ENCODE measurements at places on chromosomes 6 and 20.

DNA sequence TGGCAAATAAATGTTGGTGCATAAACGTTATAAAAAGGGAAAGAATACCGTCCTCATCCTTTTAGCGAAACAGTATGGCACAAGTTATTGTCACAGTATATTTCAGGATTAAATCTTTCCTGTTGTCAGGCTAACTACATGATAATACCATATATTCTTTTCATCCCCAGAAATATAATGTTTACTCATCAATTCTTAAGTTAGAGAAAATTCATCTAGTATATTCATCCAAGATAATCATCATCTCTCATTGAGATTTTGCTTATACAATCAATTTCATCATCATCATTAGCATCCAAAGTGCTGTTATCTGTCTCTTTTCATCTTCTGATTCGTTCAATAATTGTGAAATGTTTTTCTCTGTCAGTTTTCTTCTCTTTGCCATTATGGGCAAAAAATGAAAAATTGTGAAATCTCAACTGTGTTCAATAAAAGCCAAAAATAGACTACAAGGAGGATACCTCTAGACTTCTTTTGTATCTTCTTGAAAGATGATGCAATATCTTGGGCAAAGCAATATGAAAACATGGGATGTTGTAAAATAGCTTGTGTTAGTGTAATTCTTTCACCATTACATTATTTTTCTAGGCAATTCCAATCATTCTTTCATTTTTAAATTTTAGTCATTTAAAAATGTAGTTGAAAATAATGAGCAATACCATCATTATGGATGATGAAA lies 2.6 kb downstream of the SPACA1 start:
- no peak for DNase-seq

GRCh38 chr6:168905451-168906090 lies 348.1 kb downstream of the THBS2 start:
- no peak for DNase-seq

- DNase-seq = no peak
Observed at GRCh38 chr6:37025621-37026466, 20.4 kb downstream of the FGD2 start.

GRCh38 chr20:12906361-12906760 lies 102.4 kb upstream of the SPTLC3 start:
- DNase-seq = no peak

DNA sequence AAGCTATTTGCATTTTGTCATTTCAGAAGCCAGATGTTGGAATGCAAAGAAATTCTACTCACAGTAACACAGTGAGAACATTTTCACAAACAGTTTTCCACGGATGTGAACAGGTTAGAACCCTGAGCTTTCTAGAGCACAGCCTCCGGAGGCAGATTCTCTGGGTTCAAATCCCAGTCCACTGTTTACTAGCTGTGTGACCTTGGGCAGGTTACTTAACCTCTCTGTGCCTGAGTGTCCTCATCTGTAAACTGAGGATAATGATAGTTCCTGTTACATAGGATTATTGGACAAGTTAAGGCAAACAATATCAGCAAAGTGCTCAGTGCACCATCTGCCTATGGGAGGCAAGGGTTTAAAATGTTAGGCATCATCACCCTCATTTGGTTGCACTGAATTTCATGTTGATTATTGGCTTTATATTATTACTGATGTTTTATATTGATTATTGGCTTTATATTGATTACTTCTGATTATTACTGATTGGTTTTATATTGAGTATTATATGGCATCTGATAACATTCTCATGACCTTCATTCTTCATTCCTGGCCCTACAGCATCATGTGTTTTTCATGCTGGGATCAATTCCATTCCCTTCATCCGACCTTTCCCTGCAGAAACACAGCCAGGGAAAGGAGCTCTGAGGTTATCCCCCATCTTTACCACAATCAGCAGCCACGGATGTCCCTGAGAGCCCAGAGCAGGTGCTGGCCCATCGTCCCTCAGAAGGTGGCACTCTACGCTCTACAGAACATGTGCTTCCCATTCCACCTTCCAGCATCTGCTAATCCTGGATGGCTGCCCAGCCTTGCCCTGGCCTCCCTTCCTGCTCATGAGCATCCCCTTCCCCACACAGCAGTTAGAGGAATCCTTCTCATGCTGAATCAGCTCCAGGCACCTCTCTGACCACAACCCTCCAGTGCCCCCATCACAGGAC lies 283.1 kb downstream of the PREX1 start:
- DNase-seq = no peak

Data from stimulated activated CD4-positive, alpha-beta T cell treated with anti-CD3 and anti-CD28 coated beads, Interleukin-15, amount 100 ng/mL, for 48 hours (primary cell).